ENCODE measurements at places on chromosomes 5 and 9.

GRCh38 chr5:141963701-141964100 lies 5.2 kb upstream of the RNF14 start:
- no peak for DNase-seq

- DNase-seq: no peak
These were observed 94.2 kb downstream of the TMEM174 start for GRCh38 chr5:73266925-73267765.

GRCh38 chr5:61768692-61769281 lies 436.7 kb downstream of the ZSWIM6 start:
- DNase-seq: no peak

DNA sequence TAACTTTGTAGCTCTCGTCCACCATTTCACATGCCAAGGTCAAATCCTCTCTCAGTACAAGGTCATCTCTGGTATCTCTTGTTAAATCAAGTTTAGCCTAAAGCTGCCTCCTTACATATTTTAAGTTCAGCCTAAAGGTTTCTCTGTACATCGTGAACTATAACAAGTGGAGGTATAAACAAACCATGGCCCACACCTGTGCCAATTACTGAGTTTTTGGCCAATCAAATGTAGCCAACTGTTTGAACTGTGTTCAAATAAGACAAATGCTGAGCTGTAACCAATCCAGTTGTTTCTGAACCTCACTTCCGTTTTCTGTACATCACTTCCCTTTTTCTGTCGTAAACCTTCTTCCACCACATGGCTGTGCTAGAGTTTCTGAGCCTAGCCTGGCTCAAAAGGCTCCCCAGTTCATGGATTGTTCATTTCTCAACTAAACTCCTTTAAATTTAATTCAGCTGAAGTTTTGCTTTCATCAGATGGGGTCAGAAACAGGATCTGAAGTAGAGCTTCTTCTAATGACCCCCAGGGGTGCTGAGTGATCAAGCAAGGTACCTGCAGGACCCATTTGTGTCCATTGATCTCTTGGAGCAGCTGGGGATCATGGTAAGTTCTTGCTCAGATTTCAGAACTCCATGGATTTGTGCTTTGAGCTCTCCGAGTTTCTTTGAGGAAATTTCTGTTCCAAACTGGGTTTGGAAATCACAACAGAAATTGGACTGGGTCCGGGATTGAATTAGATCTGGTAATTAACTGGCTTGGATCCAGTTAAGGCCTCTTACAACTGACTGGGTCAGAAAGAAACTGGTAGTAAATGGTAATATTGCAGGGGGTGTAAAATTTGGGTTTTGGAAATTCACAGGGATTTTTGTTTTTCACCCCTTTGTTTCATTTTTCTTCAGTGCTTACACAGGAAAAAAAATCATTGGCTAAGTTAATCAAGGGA lies 11.0 kb upstream of the NANS start:
- DNase-seq: no peak

DNA sequence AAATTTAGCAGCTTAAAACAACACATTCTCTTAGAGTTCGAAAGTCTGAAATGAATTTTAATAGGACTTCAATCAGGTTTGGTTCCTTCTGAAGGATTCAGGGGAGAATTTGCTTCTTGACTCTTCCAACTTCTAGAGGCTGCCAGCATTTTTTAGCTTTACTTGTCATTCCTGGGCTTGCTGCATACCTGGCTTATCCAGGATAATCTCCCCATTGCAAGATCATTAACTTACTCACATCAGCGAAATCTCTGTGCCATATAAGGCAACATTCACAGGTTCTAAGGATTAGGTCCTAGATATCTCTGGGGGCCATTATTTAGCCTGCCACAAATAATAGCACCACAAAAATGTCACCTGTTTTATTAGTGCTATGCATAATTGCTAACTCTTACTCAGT lies 46.2 kb upstream of the PCSK5 start:
- DNase-seq: no peak

DNA sequence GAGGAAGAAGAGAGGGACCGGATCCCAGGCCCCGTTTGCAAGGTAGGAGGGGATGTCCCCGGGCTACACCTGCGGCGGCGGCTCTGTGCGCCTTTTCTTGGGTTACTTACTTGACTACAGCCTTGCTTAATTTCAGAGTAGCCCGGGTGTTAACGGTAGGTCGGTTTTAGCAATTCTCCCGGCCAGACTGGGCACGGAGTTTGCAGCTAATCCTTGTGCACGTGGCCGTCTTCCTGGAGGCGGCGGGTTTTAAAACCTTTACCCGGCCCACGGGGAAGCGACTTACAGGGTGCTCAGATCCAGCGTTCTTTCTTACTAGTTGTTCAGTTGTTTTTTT lies 313 bp downstream of the BRIX1 start:
- DNase-seq: no peak

DNA sequence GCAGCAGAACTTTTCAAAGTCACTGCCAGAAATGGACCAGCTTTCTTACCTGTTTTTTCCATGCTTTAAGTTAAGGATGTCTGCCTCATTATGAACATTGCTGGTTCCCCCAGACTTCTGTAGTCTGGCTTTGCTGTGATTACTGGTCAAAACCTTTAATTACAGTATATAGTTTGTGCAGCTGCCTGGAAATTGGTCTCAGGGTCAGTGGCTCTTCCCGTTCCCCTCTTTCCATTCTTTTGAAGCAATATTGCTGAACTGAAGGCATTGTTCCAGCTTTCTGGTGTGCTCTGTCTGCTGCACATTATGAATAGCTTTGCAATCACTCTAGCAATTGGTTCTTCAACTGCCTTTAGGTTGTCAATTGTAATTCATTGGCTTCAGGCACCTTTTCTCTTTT lies 206.5 kb downstream of the ARL15 start:
- no peak for DNase-seq

DNA sequence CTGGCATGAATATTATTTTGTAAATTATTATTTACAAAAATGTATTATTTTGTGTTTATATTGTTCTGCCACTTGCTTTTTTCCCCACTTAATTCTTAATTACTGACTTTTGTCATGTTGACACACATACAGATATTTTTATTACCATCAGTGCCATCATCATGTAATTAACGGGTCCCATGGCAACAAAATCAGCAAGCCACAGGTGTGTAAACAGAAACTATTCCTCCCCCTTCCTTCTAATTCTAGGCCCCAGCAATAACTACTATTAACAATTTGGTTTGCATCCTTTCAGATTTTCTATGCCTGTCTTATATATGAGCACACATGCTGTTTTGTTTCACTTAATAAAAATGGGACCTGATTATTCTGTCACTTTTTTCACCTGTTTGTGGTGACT lies 29.3 kb downstream of the CYFIP2 start:
- no peak for DNase-seq

DNA sequence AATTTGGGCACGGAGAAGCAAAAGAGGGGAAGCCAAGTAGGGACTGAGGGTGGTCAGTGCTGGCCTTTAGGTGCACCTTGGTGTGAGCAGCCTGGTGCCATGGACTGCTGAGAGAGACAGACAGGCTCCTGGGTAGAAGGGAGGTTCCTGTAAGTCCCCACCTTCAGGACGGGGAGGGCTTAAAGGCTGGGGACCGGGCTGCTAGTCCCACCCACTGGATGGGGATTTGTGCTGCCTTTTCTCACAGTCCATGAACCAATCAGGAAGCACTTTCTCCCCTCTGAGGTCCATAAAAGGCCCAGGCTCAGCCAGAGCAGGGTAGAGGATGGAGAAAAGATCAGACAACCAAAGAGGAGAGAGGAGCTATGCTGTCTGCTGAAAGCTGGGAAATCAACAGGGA lies 15.2 kb downstream of the CDC25C start:
- no peak for DNase-seq

GRCh38 chr9:107906074-107906473 lies 416.5 kb upstream of the KLF4 start:
- no peak for DNase-seq

GRCh38 chr5:138685193-138685745 lies 68.0 kb upstream of the CTNNA1 start:
- DNase-seq: no peak

DNA sequence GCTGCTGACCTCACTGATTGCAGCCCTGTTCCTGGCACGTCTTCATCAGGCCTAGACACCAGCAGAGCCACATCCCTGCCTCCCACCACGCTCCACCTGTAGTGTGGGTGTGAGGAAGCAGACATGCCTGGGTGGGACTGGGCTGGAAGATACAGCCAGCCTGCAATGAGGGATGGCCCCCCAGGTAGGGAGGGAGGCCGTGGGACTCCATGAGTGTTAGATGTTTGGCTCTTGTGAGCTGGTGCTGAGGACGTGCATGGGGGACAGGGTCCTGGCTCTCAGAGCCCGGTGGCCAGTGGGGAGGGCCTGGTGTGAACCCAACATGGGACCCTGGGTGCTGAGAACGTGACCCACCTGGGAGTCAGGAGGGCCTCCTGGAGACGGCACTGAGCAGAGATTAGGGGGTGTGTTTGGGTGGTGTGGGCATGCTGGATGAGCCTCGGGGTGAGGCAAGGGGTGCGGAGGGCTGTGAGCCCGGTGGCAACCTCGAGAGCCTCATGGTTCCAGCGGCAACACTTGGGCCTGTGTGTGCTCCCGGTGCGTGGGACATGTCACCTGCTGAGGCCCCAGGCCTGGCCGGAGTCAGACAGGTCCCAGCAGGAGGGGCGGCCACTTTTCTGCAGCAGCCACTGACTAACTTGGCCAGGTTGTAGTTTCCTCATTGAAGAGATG lies 87.6 kb downstream of the PHF2 start:
- DNase-seq: no peak

GRCh38 chr5:59346982-59347381 lies 546.5 kb downstream of the PDE4D start:
- DNase-seq: no peak

DNA sequence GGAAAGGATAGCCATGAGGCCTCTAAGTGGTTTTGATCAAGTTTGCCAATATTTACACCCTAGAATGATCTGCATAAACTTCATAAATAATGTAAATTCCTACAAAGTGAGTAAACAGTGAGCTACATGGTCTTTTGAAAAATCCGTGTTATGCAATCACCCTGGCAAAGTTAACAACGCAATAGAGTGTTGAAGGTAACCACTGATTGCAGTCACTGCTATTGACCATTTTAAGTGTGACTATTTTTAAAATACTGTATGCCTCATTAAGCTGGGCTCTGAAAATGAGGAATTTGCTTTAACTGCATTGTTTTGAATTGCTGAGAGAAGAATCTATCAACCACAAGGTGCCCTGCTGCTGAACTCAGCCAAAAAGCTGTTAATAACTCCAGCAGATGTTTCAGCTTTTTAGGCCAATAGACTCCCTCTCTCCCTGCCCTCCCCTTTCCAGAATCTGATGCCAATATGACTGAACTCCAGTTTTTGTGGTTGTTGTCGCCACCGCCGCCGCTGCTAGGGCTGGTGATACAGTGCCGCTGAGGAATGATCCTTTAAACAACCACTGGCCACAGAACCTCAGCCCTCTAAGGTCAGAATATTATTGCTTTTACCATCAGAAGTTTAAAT lies 35.3 kb upstream of the SMARCA2 start:
- DNase-seq: no peak

DNA sequence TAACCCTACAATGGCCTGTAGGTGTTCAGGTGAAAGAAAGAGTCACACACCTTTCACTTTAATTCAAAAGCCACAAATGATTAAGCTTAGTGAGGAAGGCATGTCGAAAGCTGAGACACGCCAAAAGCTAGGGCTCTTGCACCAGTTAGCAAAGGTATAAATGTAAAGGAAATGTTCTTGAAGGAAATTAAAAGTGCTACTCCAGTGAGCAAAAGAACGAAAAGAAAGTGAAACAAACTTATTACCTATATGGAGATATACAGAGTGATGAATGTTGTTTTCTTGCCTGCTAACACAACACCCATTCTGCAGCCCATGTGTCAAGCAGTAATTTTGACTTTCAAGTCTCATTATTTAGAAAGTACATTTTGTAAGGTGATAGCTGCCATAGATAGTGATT lies 254.2 kb upstream of the SLC24A2 start:
- no peak for DNase-seq

- no peak for DNase-seq
These were observed 200.5 kb downstream of the ARHGEF28 start for GRCh38 chr5:73826301-73827105.

DNA sequence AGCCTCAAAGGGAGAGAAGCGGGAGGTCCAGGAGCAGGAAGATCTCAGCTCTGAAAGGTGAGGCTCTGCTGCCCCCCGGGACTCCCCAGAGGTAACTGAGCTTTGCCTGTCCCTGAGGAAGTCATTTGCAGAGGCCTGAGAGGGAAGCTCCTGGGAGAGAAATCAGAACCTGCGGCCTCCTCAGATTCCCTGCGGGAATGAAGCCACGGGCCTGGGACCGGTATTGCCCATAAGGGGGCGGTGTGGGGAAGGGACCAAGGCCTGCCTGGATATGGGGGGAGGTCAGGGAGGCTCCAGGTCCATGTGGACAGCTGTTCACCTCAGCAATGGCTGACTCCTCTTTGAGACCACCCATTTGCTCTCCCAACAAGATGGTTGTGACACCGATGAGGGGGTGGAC lies 1.3 kb downstream of the SPATA31E1 start:
- DNase-seq: no peak

DNA sequence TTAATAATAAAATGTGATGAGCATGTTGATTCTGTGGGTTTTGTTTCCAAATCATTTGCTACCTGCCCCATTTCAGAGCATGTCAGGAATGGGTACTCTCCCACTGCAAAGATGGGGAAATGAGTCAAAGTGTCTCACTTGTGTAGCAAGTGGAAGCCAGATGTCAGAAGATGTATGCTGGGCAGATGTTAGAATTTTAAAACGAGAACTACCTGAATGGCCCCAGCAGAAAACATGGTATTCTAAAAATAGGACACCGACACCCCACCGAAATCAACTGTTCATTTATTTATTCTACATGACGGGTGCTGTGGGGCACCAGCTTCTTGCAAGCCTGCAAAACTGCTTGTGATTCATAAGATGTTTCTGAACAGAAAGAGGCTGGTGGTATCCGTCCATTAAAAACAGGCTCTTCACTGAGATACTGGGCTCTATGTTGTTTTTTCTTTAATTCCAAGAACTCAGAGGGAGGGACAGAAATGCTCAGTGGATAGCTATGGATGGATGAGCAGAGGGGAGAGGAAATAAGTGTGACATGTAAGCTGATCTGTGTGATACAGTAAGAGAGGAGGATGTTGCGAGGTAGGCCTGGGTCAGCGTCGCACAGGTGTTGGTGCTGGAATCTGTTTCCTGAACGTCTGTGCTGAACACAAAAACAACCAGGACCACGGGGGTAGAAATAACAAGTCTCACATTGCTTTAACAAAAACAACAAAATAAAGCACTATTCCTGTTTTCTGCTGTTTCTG lies 157.2 kb downstream of the EFNA5 start:
- no peak for DNase-seq

GRCh38 chr9:137303151-137303892 lies 1.3 kb upstream of the NRARP start:
- DNase-seq: no peak
